Brain (organoid and tissue), 16 donors: ENCODE measurements at places on chromosomes 11 and 22.

DNA sequence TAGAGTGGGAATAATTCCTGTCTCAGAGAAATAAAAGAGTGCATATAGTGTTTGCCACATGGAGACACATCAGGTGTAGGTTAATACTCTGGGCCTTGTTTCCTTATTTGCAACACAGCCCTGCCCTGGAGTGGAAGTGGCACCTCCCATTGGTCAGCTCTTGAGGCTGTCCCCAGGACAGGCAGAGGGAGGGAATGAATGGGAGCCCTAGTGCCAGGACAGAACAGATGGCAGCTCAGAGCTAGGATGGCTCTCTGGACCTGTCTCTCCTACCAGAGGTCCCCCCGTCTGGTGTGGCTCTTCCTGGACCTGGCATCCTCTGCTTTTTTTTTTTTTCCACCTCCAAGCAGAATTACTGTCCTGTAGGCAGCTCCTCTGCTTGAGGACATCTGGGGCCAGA is 35.6 kb downstream of the LIMK2 start:
- no peak for DNase-seq

- DNase-seq = no peak
These were observed 14.3 kb upstream of the NAALAD2 start for GRCh38 chr11:90120191-90120590.

DNA sequence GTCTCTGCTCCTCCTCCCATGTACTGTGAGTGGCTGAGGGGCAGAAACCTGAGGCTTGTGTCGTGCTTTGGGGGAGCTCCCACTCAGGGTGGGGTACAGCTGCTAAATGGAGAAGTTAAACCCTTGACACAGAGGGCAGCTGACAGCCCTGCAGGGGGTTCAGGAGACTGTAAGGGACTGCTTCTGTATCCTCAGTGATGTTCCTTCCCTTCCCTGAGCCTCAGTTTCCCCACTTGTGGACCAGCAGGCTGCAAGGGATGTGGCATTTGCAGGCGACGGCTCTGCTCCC is 15.6 kb downstream of the SYNGR1 start:
- DNase-seq = no peak

DNA sequence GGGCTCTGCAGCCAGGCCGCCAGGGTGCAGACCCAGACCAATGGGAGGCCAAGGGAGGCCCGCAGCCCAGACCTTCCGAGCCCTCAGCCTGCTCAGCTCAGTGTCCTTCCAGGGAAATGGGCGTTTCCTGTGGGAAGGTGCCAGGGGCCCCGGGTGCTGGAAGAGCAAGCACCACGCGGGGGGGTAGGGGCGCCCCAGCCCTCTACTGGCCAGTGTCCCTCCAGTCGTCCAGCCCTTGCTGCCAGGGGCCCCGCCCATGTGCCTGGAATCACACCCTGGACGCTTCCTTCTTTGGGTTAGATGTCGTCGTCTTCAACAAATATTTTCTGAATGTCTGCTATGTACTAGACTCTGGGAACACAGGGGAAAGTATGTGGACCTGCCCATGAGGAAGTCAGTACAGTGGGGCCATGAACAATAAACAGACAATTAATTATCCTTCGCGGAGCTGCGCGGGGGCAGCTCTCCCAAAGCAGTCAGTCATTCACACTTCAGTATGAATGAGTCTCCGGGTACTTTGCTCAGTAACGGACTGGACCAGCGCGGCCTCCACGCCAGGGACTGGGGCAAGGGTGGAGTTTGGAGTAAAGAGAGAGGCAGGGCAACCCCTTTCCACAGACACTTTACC is 60.2 kb downstream of the CDKN1C start:
- DNase-seq = no peak

- DNase-seq = no peak
These were observed 99.0 kb upstream of the ALX4 start for GRCh38 chr11:44408711-44409470.

DNA sequence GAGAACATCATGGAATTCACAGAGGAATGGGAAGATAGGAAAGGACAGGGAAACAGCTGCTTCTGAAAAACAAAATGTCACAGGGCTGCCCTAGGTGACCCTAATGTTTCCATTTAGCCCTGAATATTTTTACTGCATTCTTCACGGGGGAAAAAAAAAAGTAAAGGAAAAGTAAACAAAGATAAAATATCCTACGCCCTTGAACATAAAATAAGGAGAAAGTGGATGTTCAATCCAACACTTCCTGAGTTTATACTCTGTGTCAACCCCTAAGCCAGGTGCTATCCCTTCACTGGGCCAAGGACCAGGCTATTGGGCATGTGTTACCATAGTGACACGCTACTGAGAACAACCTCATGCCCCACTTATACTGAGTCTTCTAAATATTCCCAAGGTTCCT is 84.7 kb downstream of the FAM76B start:
- DNase-seq = no peak

GRCh38 chr11:67352546-67353316 is 615 bp downstream of the POLD4 start:
- no peak for DNase-seq

GRCh38 chr11:25775603-25776002 is 556.3 kb upstream of the ANO3 start:
- no peak for DNase-seq

DNA sequence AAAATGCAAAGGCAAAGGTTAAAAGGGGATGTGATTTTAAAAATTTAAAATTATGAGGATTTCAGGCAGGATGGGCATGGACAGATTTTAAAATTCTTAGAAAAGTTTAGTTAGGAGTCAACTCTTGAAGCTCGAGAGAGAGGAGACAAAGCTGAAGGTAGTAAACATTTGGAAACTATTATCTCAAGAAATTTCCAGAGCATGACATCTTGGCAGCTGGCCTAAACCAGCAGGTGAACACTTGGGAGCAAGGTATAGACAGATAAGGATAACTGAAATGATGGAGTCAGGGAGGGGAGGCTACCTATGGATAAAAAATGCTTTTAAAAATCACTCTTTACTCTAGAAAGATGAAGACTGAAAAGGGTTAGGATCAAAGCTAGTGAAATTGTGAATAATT is 13.7 kb downstream of the POU2AF3 start:
- no peak for DNase-seq

GRCh38 chr11:132312161-132312560 is 941.7 kb downstream of the NTM start:
- no peak for DNase-seq

- no peak for DNase-seq
These were observed 28.8 kb downstream of the TEAD1 start for GRCh38 chr11:12702999-12703453.

DNA sequence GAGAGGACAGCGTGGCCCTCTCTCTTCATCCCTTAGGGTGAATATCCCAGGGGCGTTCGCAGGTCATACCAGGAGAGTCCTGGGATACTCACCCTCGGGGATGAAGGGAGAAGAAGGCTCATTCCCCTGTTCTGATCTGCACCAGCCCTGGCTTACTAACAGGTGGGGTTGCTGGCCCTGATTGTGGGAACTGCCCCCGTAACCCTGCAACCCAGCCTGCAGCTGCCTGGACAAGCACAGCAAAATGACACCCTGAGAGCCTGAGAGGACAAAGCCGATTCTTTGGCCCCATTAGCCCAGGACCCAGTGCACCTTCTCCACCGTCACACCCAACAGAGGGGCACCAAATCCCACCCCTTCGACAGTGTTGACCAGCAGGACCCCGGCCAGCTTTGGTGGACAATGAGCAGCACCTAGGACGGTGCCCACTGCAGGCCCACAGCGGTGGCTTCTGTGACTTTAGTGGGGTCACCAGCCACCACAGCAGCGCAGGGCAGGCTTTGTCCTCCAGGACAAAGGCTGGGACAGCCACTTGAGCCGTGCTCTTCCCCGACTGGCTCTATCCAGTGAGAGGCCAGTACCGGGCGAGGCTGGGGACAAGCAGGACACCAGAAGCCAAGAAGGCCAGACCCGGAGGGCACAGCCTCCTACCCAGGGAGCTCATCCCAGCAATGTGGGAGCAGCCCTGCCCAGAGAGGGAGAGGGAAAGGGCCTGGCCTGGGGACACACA is 98.5 kb upstream of the RTL6 start:
- DNase-seq = no peak

DNA sequence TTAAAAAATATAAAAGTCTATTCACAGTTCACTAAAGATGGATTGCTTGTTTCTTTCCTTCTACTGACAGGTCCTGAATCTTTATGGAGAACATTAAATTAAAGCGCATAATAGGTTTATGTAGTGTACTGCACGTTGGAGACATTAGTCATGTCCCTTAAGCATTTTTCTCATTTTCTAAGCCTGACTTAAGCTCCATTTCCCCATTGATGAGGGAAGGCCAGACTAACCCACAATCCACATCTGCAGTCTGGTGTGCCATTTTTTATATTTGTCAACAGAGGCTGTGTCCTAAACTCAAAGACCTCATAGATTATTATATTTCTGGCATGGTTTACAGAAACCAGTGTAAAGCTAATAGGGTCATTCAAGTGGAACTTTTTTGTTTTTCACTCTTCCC is 39.9 kb downstream of the CADM1 start:
- DNase-seq = no peak

GRCh38 chr11:131907371-131907770 is 537.0 kb downstream of the NTM start:
- DNase-seq = no peak

GRCh38 chr11:68932358-68932757 is 28.7 kb downstream of the IGHMBP2 start:
- no peak for DNase-seq

DNA sequence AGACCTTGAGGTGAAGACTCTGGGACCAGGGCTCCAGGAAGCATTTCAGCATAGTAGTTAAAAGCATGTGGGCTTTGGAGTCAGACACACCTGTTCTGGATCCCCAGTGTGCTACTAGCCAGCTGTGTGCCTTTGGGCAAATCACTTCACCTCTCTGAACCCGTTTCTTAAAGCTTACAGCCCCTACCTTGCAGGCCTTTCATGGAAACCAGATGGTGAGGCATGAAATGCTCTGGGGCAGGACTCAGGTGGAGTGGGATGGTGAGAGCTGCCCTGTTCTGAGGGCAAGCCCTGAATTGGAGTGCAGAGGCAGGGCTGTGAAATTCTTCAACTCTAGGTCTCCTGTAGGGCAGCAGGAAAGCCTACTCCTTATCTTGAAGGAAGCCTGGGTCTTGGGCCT is 10.5 kb downstream of the UCP2 start:
- DNase-seq = no peak

- DNase-seq = peak; percentile 82
These were observed 9.1 kb downstream of the PRR33 start for GRCh38 chr11:1882265-1883238.

- no peak for DNase-seq
These were observed 16.2 kb upstream of the EIF4G2 start for GRCh38 chr11:10824888-10825287.

DNA sequence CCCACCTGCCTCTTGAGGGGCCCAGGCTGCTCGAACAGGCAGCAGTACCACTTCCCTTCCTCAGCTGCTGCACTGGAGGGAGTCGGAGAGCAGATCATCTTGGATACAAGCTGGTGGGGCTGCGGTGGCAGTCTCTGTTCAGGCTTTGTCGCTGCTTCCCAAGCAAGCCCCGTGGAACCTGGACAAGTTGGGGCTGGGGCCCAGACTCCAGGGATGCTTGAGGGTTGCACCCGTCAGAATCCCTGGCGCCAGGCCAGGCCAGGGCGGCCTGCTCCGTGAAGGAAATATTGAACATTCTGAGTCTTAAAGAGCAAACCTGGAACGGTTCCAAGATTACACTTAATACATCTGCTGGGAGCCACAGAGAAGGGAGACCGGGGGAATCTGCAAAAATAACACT is 310.1 kb upstream of the SORL1-AS1 start:
- DNase-seq = peak; percentile 78
